ENCODE measurements at places on chromosomes 6 and 20. TPM values are rescaled to one million over a fixed set of nuclear protein-coding genes. Genes with fewer than 3 reads are reported as not detected.

DNA sequence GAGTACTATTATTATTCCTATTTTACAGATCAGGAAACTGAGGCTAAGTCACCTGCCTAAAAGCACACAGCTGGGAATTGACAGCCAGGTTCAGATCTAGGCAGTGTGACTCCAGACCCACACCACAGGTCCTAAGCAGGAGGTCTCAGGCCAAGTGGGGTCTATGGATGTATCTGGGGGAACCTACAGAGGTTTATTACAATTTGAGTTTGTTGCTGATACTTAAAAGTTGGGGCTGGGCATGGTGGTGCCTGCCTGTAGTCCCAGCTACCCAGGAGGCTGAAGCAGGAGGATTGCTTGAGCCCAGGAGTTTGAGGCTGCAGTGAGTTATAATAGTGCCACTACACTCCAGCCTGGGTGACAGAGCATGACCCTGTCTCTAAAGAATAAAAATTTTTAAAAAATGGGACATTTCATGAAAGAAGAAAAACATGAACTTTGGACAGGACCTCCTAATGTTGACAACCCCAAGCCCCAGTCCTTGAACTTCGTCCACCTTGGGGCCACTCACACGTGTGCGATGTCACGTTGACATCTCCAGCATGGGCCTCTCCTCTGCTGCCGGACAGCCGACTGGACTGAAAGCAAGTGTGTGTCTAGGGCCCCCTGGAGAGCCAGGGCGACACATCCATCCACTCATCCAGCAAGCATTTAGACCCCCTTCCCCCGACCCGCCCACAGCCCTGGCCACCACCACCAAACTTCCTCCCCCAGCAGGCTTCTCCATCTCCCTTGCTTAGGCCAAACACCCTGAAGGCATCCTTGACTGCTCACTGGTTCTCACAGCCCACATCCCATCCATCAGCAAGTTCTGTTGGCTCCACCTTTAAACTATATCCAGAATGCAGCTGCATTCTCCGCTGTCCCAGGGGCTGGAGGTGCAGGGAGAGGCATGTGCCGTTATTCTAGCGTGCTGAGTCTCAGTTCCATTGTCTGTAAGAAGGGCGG, 40.0 kb downstream of the NOL4L start:
- DNase-seq, result no peak
- H3K4me3 ChIP-seq, result no peak overlapping the region
- H3K36me3 ChIP-seq, result no peaks in the 10 kb centered on the region

DNA sequence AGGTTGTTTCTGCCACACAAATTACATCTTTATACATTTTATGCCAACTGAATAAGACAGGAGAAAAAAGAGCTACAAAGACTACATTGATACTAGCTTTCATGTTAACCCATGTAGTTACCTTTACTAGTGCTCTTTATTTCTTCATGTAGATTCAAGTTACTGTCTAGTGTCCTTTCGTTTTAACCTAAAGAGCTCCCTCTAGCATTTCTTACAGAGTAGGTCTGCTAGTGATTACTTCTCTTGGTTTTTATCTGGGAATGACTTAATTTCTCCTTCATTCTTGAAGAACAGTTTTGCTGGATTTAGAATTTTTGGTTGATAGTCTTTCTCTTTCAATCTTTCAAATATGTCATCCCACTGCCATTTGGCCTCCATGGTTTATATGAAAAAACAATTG, 21.2 kb upstream of the NOP56 start:
- H3K27ac ChIP-seq, result no peak overlapping the region
- H3K36me3 ChIP-seq, result no peaks in the 10 kb centered on the region
- H3K27me3 ChIP-seq, result no peaks in the 10 kb centered on the region

- H3K27ac ChIP-seq, result no peak overlapping the region
- no peak overlapping the region for H3K4me3 ChIP-seq
- H3K4me1 ChIP-seq, result no peaks in the 10 kb centered on the region
- no peak for DNase-seq
Observed at GRCh38 chr6:56450882-56451739, 191.6 kb downstream of the DST start.

- no peak overlapping the region for H3K4me3 ChIP-seq
- no peaks in the 10 kb centered on the region for H3K27me3 ChIP-seq
- H3K4me1 ChIP-seq, result no peaks in the 10 kb centered on the region
Observed at GRCh38 chr6:52337633-52338290, 24.2 kb upstream of the PAQR8 start.

DNA sequence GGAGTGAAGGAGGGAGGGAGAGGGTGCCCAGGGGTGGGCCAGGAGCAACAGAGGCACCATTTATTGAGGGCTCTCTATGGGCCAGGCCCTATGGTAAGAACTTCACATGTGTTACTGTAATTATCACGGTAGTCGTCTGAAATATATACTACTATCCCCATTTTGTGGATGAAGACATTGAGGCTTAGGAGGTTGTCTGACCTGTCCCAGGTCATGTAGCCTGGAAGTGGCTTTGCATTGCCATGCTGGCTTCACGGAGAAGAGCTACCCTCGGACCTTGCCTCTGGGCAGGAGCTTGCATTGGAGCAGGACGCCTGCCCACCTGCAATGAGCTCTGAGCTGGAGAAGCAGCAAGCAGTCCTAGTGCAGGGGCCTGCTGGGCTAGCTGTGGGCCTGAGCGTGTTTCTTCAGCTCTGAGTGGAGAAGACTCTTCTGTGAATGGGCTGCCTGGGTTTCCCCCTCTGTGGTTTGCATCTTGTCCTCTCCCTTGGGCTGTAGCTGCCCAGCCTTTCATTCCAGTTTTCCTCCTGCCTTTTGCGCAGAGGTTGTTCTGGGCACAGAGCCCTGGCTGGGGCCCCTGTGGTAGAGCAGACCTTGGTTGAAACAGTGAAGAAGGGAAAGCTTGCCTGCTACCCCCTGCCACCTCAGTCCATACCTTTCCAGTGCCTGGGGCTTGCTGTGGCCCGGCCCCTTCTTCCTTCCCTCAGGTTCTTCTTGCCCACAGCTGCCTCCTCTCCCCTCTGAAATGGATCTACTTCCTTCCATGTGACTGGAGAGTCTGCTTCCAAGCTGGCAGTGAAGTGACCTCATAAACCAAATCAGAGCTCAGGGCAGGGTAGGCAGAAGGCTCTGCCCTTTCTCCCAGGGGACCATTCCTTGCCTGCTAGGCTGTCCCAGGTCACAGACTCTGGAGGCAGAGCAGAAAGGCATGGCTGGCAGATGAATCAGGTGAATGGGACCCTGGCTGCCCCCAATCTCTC, 24.1 kb upstream of the SRF start:
- no peaks in the 10 kb centered on the region for H3K27me3 ChIP-seq
- no peaks in the 10 kb centered on the region for H3K4me1 ChIP-seq
- no peak overlapping the region for H3K27ac ChIP-seq

DNA sequence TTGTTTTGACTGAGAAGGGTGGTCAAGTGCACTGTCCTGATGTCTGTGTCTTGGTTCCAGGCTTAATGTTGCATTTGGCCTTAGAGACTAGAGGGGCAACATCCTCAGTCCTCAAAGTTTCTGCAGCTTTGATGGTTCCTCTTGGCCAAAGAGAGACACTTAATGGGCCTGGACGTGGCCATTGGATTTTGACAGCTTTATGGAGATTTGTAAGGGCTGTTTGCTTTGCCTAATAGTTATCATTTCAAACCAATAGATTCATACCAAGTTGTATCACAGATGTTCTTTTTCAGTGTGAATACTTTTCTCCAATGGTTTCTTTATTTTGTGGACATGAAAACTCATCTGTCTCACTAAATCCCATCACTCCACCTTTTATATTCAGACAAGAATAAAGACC, 45.8 kb upstream of the CLIC5 start:
- no peak for DNase-seq
- H3K36me3 ChIP-seq, result peaks cover 7% of the 10 kb centered on the region
- H3K27ac ChIP-seq, result no peak overlapping the region
- no peaks in the 10 kb centered on the region for H3K4me1 ChIP-seq
- no peak overlapping the region for H3K4me3 ChIP-seq

DNA sequence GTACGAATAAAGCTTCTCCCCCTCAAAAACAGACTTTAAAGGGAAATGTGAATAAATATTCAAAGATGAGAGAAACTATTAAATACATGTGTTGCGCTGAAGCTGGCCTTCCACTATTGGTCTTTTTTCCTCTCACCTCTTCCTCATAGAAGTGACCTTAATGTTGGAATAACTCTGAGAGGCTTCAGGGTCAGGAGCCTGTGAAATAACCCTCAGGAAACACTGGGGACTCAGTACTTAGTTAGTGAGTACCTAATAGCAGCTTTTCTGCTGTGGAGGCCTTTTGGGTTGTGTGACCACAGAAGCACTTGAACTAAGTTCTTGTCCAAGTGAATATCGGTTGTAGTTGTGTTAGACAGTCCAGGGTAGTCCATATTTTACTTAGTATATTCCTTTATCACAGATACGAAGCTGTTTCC, 799 bp upstream of the SHPRH start:
- no peaks in the 10 kb centered on the region for H3K27me3 ChIP-seq
- DNase-seq, result no peak
- no peaks in the 10 kb centered on the region for H3K4me1 ChIP-seq
- peak overlapping the region; percentile 98 for H3K4me3 ChIP-seq
- H3K27ac ChIP-seq, result no peak overlapping the region

DNA sequence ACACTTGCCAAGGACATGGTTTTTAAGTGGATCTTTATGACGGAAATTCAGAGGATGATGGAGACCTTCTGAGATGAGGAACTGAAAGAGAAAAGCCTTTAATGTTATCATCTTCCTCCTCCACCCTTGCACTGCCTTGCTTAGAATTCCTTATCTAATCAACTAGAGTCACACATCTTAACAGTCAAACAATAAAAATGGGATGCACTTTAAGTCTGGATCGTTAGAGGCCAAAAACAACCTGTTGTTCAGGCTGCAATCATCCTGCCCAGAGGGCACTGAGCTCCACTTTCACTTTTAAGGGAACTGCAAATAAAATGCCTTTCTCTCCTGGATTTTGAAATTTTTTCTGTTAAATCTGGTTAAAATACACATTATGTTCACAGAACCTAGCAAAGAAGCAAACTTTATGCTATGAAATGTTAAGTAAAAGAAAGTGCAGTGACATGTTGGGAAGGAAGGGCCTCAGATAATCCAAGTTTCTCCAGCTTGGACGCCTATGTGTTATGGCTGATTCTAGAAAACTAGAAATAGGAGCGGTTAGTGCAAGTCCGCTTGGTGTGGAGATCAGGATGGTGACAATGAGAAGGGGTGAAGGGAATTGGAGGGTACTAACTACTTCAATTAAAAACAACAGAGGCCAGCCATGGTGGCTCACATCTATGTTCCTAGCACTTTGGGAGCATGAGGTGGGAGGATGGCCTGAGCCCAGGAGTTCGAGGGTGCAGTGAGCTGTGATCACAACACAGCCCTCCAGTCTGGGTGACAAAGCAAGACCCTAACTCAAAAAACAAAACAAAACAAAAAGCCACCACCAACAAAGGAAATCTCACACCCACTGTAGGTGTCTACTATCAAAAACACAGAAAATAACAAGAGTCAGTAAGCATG, 66.4 kb upstream of the KIF13A start:
- H3K36me3 ChIP-seq, result no peaks in the 10 kb centered on the region
- H3K27me3 ChIP-seq, result no peaks in the 10 kb centered on the region
- H3K27ac ChIP-seq, result no peak overlapping the region
- H3K4me1 ChIP-seq, result no peaks in the 10 kb centered on the region
- no peak overlapping the region for H3K4me3 ChIP-seq

GRCh38 chr20:47762699-47763268, 22.5 kb downstream of the SULF2 start:
- H3K27me3 ChIP-seq, result no peaks in the 10 kb centered on the region
- no peak overlapping the region for H3K27ac ChIP-seq
- H3K4me3 ChIP-seq, result no peak overlapping the region

DNA sequence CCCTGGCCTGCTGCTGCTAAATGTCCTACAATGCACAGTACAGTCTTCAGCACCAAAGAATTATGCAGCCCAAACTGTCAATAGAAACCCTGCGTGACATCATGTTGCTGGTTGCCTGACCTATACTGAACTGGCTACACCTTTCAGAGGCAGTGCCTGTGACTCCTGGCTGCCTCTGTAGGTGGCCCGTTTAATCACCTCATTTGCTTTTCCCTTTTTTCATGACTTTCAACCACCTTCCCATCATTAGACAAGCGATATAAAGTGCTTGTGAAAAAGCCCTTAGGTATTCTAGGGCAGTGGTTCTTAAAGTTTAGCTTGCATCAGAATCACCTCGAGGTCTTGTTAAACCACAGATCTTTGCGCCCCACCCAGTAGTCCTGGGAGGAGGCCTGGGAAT, 33.0 kb upstream of the RIPOR2 start:
- peaks cover 2% of the 10 kb centered on the region for H3K4me1 ChIP-seq
- H3K27me3 ChIP-seq, result no peaks in the 10 kb centered on the region
- DNase-seq, result no peak
- no peak overlapping the region for H3K4me3 ChIP-seq

DNA sequence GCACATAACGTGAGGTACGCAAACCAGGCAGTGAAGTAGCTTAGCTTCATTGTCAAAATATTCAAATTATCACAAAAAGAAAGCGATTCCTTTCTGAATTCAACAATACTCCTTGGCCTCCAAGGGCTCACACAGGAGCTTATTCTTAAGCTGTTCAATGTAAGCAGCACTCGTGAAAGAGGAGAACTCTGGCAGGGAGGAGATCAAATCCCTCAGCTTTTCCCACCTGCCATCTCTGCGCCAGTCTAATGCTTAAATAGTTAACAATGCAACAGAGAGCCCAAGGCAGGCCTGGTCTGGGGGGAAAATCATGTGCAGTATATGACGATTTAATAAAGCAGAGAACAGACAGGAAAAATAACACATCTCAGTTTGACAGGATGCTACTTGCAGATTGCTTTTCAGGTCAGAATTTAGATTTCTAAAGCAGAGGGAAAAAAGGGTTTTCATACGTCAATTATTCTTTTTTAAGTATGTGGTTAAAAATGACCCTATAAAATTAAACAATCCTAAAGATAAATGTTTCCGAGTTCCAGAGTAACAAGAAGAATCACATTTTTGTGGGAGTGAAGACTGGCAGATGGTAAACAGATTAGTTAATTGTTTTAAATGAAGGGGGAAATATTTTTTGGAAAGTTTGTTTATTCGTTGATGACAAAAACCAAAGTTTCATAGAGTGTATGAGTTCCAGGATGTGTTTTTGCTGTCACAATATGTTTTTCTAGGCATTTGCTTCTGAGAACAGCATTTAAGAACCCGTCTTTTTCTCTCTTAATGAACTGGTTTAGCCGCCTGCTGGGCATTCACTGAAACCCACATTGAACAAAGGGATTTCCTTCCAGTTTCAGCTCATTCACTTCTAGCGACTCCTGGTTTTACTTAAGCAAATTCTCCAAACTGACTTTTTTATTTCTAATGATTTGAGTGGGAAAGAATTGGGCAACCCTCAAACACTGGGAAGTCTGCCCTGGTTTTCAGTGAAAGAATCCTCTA, 45.9 kb downstream of the PLAGL1 start:
- no peak overlapping the region for H3K27ac ChIP-seq
- H3K36me3 ChIP-seq, result no peaks in the 10 kb centered on the region
- H3K27me3 ChIP-seq, result peaks cover 78% of the 10 kb centered on the region
- H3K4me1 ChIP-seq, result peaks cover 21% of the 10 kb centered on the region
- no peak for DNase-seq

- H3K4me3 ChIP-seq, result no peak overlapping the region
- no peak for DNase-seq
- no peaks in the 10 kb centered on the region for H3K36me3 ChIP-seq
- no peak overlapping the region for H3K27ac ChIP-seq
- H3K4me1 ChIP-seq, result no peaks in the 10 kb centered on the region
- no peaks in the 10 kb centered on the region for H3K27me3 ChIP-seq
Observed at GRCh38 chr20:55446301-55446700, 559.0 kb downstream of the CBLN4 start.

- DNase-seq, result no peak
- no peaks in the 10 kb centered on the region for H3K27me3 ChIP-seq
- no peaks in the 10 kb centered on the region for H3K4me1 ChIP-seq
- H3K4me3 ChIP-seq, result no peak overlapping the region
- H3K27ac ChIP-seq, result no peak overlapping the region
Observed at GRCh38 chr6:69881322-69882151, 15.2 kb downstream of the COL19A1 start.

METTL24 gene
- 0.61 TPM for total RNA-seq

APOM gene
- total RNA-seq, result 3.9 TPM

LTB gene
- total RNA-seq, result not detected

SLC17A3 gene
- not detected for total RNA-seq

BTNL2 gene
- total RNA-seq, result not detected

PSORS1C2 gene
- 0.31 TPM for total RNA-seq
